Cardiac fibroblast (primary cell): ENCODE measurements at places on chromosomes 16 and 17.

DNA sequence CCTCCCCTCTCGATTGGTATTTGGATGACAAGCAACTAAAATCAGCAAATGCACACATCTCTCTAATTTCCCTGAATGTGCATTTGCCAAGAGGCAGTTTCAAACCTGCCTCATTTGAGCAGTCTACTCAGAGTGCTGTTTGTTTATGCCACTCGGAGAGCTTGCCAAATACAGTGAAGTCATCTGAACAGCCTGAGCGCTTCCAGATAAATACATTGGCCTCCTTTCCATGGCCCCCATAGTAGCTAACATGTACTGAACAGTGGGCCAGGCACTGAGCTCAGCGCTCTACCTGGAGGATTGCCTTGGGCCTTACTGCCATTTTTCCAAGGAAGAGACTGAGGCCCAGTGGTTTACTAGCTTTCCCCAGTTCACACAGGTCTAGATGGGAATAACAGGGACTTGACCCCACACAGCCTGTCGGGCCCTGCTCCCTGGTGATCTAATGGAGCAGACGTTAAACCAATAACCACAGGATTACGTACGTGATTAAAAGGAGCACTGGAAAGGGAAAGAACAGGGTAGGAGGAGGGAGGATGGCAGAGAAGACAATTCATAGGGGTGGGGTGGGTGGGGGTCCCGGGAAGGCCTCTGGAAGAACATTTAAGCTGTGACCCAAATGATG, 18.7 kb upstream of the ANKRD40CL start:
- DNase-seq = peak; percentile 72

DNA sequence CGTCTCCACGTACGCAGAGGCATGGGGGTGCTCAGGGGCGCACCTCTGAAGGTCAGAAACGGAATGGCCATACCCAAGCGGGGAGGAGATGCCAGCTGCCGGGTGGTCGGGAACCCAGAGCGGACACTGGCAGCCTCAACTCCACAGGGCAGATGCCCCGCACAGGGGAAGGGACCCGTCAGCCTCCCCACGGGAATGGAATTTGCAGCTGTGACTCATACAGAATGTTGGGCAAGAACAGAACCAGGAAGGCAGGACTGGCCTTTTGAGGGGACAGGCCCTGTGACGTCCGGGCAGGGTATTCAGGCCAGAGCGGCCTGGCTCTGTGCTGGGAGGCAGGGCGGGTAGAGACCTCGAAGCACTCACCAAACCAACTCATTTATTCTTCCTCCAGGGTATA, 7.5 kb downstream of the TK1 start:
- DNase-seq = peak; percentile 67

GRCh38 chr17:62966426-62967204, 580 bp downstream of the TANC2 start:
- DNase-seq = peak; percentile 58

DNA sequence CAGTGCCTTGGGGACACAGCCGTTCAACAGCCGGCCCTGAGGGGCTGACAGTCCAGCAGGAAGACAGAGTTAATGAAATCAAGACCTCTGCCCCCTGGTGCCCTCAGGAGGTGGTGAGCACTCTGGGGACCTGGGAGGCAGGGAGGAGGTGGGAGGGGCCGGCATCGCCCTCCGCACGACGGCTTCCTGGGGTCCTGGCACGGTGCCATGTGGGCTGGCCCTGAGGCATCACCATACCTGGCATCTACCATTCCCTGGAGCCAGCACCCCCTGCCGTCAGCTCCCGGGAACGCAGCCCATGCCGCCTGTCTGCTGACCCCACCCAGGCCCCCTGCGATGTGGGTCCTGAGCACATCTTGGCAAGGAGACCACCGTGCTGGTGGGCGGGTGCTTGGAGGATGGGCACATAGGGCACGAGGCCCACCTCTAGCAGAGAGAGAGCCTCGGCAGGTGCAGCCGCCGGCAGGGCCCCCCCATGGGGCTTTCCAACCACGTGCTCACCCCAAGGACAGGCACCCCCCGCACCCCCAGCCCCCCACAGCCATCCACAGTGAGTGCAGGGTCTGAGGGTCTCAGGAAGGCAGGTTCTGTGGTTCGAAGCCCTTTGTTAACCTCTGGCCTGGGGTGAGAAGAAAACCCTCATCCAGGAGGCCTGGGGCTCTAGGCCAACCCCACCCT, 52.5 kb downstream of the ZFPM1 start:
- peak; percentile 9 for DNase-seq

GRCh38 chr17:44607836-44608690, 48.2 kb upstream of the MEIOC start:
- peak; percentile 29 for DNase-seq

- DNase-seq = peak; percentile 73
These were observed 70.5 kb downstream of the RBBP6 start for GRCh38 chr16:24609740-24610415.

DNA sequence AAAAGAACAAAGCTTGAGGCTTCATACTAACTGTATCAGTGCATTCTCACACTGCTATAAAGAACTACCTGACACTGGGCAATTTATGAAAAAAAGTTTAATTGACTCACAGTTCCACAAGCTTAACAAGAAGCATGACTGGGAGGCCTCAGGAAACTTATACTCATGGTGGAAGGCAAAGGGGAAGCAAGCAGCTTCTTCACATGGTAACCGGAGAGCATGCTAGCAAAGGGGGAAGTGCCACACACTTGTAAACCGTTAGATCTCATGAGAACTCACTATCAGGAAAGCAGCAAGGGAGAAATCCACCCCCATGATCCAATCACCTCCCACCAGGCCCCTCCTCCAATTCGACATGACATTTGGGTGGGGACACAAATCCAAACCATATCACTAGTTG, 25.3 kb downstream of the CTRB2 start:
- no peak for DNase-seq

- peak; percentile 93 for DNase-seq
These were observed 3.9 kb downstream of the SPATA20 start for GRCh38 chr17:50550661-50551432.

DNA sequence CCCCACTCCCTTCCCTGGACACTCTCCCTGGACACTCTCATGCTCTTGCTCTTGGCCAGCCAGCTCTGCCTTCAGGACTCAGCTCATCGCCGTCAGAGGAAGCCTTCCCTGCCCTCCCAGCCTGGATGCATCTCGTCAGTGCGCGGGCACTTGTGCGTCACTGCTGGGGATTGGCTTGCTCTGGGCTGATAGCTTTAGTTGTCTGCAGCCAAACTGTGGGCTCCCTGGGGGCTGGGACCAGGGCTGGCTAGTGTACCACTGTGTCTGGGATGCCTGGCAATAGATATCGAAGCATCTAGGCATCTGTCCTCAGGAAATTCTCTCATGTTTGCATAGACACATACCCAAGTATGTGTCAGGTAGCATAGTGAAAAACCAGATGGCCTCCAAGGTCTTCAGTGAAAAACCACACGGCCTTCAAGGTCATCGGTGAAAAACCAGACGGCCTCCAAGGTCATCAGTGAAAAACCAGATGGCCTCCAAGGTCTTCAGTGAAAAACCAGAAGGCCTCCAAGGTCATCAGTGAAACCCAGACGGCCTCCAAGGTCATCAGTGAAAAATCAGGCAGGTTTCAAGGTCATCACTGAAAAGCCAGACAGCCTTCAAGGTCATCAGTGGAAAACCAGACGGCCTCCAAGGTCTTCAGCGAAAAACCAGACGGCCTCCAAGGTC, 72.0 kb downstream of the CMIP start:
- no peak for DNase-seq

GRCh38 chr16:25184771-25185170, 32.0 kb upstream of the AQP8 start:
- no peak for DNase-seq

DNA sequence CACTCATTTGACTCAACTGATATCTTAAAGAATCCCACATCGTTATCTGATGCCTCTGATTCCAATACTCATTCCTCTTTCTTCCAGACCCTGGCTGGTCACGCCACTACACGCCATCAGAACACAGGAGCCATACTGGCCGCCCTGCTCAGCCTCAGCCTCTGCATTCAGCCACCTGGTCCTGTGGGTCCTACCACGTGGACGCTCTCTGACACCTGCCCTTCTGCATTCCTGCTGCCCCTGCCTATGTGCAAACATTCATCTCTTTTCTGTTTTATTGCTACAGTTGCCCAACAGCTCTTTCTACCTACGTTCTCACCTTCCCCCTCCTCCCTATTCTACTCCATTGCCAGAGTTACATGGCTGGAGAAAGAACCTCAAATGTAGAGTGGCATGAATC, 18.4 kb downstream of the PSMD7 start:
- DNase-seq = no peak

GRCh38 chr16:48323783-48324775, 61.1 kb downstream of the SIAH1 start:
- no peak for DNase-seq

DNA sequence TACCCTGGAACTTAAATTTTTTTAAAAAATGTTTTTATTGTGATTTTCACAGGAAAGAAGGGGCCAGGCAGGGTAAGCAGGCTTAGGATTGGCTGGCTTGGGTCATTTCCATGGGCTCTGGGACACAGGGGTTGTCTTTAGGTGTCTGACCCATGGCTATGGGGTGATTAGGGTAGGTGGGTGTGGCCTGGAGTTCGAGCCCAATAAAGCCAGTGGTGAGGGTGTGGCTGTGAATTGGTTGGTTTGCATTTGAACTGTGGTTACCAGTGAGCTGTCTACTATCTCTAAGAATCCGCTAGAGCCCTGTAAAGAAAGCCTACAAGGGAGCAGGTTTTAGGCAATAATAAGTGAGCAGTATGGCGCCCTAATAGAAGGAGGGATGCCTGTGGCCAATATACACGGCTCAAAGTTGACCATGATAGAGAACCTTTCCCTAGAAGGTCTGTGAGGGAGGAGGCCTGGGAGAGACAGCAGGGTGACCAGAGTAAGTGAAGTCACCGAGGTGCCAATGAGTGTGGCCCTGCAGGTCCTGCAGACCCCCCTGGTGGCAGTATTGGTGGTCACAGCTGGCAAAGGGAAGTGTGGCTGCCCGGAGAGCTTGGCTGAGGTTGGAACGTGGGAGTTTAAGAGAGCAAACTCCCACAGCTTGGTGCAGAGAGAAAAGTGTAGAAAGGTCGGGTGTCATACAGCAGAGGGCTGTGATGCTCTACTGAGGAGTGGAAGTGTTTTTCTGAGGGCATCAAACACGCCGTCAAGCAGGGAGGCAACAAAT, 454.0 kb downstream of the WWOX start:
- no peak for DNase-seq

- no peak for DNase-seq
These were observed 2.2 kb downstream of the CYTH1 start for GRCh38 chr17:78779850-78780249.

DNA sequence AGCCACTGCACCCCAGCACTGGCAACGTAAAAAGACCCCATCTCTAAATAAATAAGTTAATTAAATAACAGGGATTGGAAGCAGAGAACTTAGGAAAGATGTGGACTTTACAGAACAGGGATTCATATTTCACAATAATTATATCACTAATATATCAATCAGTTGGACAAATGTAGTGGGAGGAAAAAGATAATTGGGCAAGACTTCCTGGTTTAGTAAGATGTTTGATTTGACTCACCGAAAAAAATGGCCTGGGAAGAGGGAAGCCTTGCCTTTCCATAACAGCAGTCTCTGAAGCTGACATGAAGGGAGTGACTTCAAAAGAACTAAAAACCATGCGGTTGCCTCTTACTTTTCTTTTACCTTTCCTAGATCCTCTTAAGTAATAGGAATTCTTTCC, 15.2 kb upstream of the C17orf78 start:
- DNase-seq = peak; percentile 48

- DNase-seq = no peak
These were observed 448 bp downstream of the VTN start for GRCh38 chr17:28369684-28370034.

- peak; percentile 78 for DNase-seq
These were observed 18.6 kb downstream of the FOXN1 start for GRCh38 chr17:28524476-28525424.

DNA sequence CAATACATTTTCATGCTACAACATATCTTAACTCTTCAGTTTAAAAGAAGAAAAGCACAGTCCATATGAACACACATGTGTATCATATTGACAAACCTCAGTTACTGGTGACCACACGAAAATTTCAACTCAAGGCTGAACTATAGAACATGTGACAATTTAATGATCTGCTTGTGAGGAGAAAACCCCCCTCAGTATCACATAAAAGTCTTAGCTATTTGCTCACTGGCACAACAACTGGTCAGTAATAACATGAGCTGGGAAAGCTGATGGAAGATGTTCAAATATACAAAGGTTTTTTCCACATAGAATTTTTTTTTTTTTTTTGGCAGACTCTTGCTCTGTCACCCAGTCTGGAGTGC, 19.5 kb downstream of the ZNF652 start:
- peak; percentile 14 for DNase-seq

DNA sequence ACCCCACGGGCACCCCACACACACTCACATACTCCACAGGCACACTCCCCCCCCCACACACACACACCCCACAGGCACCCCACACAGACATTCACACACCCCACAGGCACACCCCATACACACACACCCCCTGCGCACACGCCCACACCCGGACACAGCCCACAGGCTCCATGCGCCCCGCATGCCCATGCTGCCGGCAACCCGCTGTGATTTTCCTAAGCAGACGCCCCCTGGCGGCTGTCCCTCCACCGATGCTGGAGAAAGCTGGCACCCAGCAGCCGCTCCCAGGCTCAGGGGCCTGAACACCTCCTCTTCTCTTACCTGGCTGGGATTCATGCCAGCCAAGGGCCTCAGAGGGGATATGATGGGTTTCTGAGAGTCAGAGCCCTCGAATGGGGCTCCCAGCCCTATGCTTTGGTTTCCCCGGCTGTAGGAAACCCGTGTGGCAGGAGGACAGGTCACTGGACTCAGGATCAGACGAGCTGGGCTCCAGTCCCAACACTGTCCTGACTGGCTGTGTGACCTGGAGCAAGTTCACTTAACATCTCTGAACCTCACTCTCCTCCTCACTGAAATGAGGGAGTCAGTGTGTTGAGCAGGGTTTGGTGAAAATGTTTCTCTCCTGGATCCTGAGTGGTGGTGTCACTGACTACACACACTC, 19.6 kb upstream of the TNFRSF13B start:
- DNase-seq = peak; percentile 76

- no peak for DNase-seq
These were observed 16.2 kb downstream of the RPH3AL start for GRCh38 chr17:336110-337021.

GRCh38 chr16:81585785-81586184, 141.2 kb downstream of the CMIP start:
- DNase-seq = peak; percentile 8

DNA sequence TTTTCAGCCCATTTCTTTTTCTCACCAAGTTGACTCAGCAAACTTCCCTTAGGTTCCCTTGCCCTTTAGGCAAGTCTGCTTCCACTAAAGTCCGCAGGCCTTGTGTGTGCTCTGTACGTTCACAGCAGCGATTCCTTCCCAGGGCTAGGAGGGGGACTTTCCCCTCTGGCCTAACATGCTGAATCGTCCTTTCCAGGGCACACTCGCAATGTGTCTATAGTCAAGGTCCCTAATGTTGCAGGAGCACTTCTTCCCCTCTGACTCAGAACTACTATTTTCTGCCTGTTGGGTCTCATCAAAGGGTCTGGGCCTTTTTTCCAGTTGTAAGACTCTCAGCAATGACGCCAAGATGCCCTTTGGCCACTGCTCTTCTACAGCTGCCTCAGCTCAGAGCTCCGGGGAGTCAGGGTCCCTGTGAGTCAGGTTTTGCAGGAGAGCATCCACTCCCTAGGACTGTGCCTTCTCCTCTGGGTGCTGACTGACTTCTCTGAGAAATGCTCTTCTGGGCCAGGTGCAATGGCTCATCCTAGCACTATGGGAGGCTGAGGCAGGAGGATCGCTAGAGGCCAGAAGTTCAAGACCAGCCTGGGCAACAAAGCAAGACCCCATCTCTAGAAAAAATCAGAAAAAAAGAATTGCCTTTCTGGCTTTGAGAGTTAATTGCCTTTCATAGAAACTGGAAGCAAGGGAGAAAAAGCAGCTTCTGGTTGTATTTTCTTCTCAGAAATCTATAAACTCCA, 64.4 kb upstream of the TBX2 start:
- DNase-seq = peak; percentile 35

- no peak for DNase-seq
These were observed 2.6 kb downstream of the KIFC3 start for GRCh38 chr16:57799600-57800199.
